GM12864 (cell line): ENCODE measurements at places on chromosomes 4 and X.

GRCh38 chr4:159410076-159410777, 307.3 kb downstream of the RAPGEF2 start:
- no peak for DNase-seq

DNA sequence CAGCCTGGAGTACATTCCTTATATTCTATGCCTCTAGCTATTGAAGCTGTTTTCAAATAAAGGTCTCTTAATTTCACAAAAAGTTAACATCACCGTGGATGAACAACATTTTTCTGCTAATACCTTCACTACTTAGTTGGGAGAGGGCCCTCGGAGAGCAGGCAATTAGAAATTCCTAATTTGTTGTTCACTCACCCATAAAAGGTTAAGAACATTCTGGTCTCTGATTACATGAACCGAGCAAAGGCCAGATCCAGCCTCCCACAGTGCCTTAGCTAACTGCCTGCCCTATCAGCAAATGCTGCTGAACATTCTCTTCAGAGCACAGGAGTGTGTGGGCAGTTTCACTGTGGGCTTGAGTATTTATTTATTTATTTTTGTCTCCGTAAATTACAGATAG, 36.0 kb upstream of the TTC29 start:
- DNase-seq, result no peak

GRCh38 chrX:107718156-107718621, 57.4 kb downstream of the TSC22D3 start:
- no peak for DNase-seq

- DNase-seq, result no peak
Observed at GRCh38 chr4:154030152-154030551, 241.3 kb upstream of the SFRP2 start.

GRCh38 chrX:9311421-9312160, 153.3 kb upstream of the TBL1X start:
- no peak for DNase-seq

- no peak for DNase-seq
Observed at GRCh38 chrX:102672856-102673255, 21.6 kb downstream of the GPRASP1 start.

DNA sequence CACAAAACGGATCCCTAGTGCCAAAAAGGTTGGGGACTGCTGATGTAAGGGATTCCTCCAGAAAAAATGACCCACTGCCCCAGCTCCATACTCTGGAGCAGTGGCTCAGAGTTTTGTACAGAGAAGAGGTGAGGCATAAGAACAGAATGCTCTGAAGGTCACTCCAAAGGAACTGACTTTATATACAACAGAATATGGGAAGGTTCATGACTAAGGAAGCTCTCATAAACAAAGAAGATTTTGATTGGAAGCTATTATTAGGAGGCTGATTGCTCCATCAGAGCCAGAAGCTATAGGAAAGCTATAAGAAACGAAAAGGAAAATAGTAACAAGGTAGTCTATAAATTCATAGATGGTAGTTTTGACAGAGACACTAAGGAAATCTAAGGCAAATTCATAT, 203.1 kb downstream of the SLC7A11 start:
- DNase-seq, result no peak

- DNase-seq, result no peak
Observed at GRCh38 chr4:43766648-43767047, 682.0 kb downstream of the KCTD8 start.

- DNase-seq, result no peak
Observed at GRCh38 chr4:156962528-156962974, 9.0 kb downstream of the PDGFC start.

GRCh38 chr4:7398788-7399439, 35.8 kb downstream of the PSAPL1 start:
- DNase-seq, result no peak

- peak; percentile 45 for DNase-seq
Observed at GRCh38 chrX:16023790-16024734, 99.3 kb upstream of the GRPR start.

DNA sequence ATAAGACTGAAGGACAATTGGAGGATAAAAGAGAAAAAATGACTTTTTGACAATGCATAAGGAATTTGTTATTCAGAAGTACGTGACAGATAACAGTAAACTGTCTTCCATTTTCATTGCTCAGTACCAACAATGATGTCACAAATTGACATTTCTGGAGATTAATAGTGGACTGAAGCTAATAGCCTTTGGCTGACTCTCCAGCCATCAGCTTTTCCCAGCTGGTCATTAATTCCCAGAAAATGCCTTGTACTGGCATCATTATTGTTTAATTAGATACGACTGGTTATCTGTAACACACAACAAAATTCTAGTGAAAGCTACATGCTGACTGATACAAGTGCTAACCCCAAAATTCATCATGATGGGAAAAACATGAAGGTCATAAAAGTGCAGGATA, 147.9 kb upstream of the FGF13 start:
- DNase-seq, result no peak

GRCh38 chr4:1293991-1294390, 4.3 kb downstream of the MAEA start:
- no peak for DNase-seq

GRCh38 chr4:96354036-96354712, 514.3 kb downstream of the PDHA2 start:
- no peak for DNase-seq

GRCh38 chr4:41878170-41878969, 56.9 kb upstream of the TMEM33 start:
- no peak for DNase-seq
